ENCODE measurements at places on chromosomes 6 and 20. TPM values are rescaled to one million over a fixed set of nuclear protein-coding genes. Genes with fewer than 3 reads are reported as not detected.

- DNase-seq = no peak
Observed at GRCh38 chr6:56022678-56023077, 147.3 kb upstream of the BMP5 start.

GRCh38 chr20:17935186-17935585, 33.4 kb downstream of the SNX5 start:
- no peak for DNase-seq

DNA sequence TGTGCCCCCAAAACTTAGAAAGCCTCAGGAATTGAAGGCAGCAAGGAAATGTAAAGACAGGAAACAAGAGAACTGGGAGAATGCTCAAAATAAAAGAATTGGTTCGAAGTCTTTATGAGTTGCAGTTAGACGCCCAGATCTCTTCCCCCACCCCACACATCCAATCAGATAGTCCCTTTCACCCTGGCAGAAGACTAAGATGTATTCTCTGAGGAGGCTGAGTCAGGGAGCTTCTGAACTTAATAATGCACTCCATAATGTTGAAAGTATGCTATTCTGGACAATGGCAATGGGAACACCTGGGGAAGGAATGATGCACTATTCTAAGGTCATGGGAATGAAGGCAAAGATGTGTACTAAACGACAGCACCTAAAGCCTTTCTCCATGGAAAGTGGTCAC, 173.6 kb downstream of the MTFR2 start:
- DNase-seq = no peak

GRCh38 chr20:37154684-37155298, 24.3 kb upstream of the RPN2 start:
- DNase-seq = no peak

The MUC21 gene
- not detected for total RNA-seq

GRCh38 chr6:156869980-156870398, 92.8 kb downstream of the ARID1B start:
- DNase-seq = no peak

DNA sequence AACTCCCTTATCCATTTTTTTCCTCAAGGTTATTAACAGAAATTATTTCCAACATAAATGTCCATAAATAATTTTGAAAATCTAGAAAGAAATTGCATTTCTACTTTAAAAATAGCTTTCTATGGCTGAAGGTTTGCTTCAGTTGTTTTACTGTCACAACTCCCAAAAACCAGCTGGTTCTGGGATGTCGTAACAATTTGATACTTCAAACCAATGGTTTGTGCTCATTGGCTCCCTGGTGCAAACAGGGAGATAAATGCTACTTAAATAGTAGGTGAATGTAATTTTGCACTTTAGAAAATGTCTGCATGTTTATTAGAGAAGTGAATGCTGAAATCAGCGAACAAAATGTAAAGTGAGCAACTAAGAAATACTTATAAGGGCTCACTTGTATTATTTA, 31.1 kb downstream of the LAMA2 start:
- DNase-seq = no peak

DNA sequence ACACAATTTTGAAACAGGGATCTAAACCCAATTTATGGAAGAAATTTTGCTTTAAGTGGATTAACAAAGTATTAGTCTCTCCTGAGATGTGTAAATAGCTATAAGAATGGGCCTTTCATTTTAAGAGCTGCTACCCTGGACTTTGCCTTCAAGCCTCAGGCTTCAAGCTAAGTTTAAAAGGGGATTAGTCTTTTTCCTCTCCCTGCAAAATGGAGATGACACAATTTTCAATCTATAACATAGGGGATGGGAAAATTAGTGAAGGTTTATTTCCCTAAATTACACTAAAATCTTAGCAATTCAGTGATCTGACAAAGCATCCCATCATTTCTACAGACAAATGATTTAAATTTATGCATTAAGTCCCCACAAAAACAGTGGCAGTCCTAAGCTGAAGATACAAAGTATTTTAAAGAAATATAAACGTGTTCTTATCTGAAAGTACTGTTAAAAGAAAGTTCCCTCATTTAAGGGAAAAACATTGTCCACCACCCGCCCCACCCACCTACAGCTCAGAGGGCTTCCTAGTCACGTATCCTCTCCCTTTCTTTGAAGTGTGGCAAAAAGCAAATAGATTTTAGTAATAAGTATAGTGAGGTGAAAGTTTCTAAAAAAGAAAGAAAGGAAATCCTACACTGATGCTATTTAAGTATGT, 14.5 kb downstream of the ARHGAP18 start:
- DNase-seq = no peak

GRCh38 chr6:161443848-161444247, 170.0 kb upstream of the AGPAT4 start:
- peak; percentile 60 for DNase-seq

DNA sequence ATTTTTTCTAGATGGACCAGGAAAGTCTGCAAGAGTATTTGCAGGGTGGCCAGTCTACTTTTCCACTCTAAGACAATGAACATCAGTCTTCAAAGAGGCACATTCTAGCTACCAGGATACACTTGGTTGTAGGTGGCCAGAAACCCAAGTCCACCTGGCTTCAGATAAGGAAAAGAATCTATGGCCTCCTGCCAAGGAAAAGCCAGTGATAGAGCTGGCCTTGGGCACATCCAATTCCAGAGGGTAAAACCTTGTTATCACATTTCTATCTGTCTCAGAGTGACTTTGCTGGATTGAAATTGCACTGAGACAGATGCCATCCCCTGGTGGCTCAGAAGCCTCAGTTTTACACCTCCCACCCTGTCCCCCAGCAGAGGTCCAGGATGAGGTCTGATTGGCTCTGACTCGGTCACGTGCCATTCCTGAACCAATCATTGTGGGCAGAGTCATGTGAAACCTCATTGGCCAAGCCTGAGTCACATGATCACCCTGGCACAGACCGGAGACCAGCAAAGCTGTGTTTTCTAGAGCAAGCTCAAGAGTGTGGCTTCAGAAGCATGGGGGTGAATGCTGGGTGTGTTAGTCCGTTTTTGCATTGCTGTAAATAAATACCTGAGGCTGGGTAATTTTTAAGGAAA, 497.4 kb upstream of the SULF2 start:
- DNase-seq = no peak

The OR10C1 gene
- not detected for total RNA-seq

The SULF2 gene
- 3.7 TPM for total RNA-seq

- DNase-seq = peak; percentile 97
Observed at GRCh38 chr6:15248451-15249370, 2.8 kb downstream of the JARID2 start.

- no peak for DNase-seq
Observed at GRCh38 chr6:3862038-3862437, 12.9 kb downstream of the FAM50B start.

The SOX18 gene
- total RNA-seq = not detected

- DNase-seq = no peak
Observed at GRCh38 chr20:54469293-54469692, 6.1 kb upstream of the DOK5 start.

- no peak for DNase-seq
Observed at GRCh38 chr6:131936156-131936555, 15.0 kb downstream of the CCN2 start.

DNA sequence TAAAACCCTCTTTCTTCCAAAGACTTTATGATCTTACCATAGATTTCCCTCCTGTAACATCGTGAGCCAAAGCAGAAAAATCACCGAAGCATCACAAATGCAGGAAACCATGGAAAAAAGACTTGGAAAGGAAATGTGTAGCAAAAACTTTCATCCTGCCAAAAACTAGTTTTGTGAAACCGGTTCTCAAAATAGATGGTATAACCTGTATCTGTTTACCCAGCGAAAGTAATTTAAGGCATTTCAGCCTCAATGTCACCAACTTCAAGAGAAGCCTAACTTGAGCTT, 213.9 kb downstream of the ZNF217 start:
- DNase-seq = no peak

The LINC00237 gene
- not detected for total RNA-seq

GRCh38 chr20:36815454-36816091, 42.0 kb upstream of the DSN1 start:
- DNase-seq = no peak

The DEFB132 gene
- total RNA-seq = not detected

GRCh38 chr6:114172576-114173260, 170.1 kb downstream of the HS3ST5 start:
- DNase-seq = no peak
